GM04503 (cell line): ENCODE measurements at places on chromosomes 6 and 20.
A peak's percentile ranks its signal among the peaks of the same experiment; 100 is the strongest.

- DNase-seq = no peak
These were observed 7.4 kb upstream of the UBR2 start for GRCh38 chr6:42556462-42556861.

GRCh38 chr6:121436960-121437850 lies 1.8 kb downstream of the GJA1 start:
- DNase-seq = no peak

DNA sequence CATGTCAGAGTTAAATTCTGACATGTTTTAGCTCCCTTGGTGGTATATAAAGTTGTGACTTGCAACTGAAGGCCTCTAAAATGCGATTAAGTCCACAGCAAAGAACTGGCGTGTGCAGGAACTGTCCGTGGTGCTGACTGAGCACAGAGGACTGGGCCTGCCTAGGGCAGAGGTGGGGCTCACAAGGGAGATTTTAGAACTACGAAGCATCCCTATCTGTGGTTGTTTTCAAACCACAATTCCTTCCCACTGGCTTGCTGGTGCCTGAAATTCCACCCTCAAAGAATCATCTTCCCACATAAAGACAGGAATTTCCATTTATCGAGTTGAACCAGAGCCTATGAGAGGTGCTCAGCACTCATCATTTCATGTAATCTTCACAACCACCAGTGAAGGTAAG lies 30.1 kb downstream of the RIMS4 start:
- DNase-seq = no peak

- no peak for DNase-seq
These were observed 376 bp downstream of the C20orf202 start for GRCh38 chr20:1203630-1204029.

DNA sequence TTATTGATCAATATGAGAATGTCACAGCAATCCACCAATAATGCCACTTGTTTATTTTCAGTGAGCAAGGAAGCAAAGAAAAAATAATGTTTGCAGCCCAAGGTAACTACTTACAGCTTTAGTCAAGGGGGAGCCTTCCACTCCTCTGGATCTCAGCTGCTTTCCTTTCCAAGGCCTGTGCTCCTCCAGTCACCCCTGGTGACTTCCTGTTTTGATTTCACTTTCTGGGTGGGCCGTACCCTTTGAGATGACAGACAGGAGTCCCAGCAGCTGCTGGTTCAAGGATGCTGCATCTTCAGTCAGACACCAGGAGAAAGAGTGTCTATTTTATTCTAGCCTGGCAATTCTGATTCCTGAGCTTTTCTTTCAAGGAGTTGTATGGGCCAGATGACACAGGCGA lies 5.6 kb upstream of the VNN2 start:
- no peak for DNase-seq

- DNase-seq = no peak
These were observed 2.5 kb upstream of the PTPRT start for GRCh38 chr20:43191946-43192863.

GRCh38 chr6:84007871-84008270 lies 25.7 kb upstream of the MRAP2 start:
- no peak for DNase-seq

- DNase-seq = no peak
These were observed 1188.0 kb downstream of the GRIK2 start for GRCh38 chr6:102581378-102582124.

DNA sequence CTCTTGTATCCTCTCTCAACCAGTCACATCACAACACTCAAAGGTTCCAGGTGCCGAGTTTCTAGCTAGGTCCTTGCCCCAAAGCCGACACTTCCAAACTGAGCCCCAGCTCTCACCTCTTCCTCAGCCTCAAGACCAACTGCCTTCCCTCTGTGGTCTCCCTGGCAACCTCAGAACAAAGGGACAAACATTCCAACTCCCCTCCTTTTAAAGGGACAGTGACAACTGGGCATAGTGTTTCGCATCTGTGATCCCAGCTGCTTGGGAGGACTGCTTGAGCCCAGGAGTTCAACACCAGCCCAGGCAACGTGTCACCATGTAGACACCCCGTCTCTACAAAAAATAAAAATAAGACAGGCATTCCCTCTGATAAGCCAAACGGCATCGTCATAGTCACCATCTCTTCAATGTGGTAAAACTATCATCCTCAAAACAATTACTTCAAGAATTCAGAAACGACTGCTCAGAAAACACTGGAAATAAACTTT lies 11.3 kb downstream of the DIDO1 start:
- DNase-seq = no peak

- no peak for DNase-seq
These were observed 35.3 kb downstream of the KIAA0319 start for GRCh38 chr6:24610672-24611071.

GRCh38 chr20:13455713-13456112 lies 183.0 kb downstream of the TASP1 start:
- no peak for DNase-seq

DNA sequence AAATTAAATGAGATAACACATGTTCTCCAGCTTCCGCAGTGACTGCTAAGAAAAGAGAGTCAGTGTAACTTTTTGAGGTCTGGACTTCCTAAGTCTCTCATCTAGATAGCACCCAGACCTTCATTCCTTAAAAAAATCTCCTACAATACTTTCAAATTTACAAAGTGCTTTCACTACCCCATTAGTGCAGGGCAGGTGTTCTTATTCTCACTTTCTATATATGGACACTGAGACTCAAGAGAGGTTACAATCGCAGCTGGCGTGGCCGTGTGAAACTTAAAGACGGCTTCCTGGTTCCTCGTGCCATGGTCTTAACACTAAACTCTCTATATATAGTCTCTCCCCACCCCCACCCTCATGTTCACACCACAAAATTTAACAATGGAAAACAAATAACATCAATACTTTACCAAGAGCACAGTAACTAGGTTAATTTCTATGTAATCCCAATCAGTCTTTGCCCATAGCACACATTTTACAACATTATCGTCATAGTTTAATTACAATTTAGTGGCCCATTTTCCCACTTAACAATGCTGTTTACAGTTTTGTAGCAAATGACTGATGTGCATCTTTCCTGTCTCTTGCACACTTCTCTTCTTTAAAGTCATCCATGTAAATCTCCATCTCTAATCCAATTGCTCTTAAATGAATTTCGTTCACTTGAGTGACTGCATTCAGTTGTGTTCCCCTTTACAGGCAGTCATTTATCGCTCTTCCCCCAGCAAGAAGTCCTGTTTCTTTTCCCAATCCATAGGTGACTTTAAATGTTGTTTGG lies 78.8 kb upstream of the ARID1B start:
- DNase-seq = no peak

GRCh38 chr6:3986241-3986640 lies 92.7 kb downstream of the FAM217A start:
- DNase-seq = no peak

- DNase-seq = no peak
These were observed 16.1 kb downstream of the GMPR start for GRCh38 chr6:16254535-16254934.

DNA sequence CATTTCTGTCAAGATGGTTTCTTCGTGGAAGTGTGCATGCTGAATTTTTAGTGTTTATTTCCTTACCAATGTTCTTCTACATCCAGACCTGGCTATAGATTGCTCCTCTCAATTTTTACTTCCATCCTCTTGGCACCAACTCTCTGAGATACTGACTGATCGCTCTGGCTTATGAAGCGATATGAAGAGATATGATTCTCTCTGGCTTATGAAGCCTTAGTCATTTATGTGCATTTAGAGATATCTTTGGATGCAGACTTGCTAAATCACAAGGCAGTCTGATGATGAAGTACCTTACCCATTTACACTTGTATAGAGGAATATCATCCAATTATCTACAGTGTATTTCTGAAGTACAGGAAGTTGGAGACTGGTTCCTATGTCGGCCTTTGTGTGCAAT lies 295.4 kb upstream of the STXBP5 start:
- no peak for DNase-seq

DNA sequence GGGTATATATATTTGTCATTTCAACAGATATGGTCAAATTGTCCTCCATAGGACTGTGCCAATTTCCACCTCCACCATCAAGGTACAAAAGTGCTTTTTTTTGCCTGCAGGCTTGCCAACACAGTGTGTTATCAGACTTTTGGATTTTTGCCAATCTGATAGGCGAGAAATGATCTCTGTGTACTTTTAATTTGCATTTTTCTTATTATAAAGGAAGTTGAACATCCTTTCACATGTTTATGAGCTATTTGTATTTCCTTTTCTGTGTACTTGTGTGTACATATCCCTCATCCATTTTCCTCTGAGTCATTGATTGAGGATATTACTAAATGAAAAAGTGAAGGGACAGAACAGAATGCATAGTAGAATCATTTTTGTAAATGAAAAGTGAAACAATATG lies 39.0 kb upstream of the PTPN1 start:
- DNase-seq = no peak

- DNase-seq = no peak
These were observed 3.6 kb downstream of the OR10C1 start for GRCh38 chr6:29442719-29443118.

DNA sequence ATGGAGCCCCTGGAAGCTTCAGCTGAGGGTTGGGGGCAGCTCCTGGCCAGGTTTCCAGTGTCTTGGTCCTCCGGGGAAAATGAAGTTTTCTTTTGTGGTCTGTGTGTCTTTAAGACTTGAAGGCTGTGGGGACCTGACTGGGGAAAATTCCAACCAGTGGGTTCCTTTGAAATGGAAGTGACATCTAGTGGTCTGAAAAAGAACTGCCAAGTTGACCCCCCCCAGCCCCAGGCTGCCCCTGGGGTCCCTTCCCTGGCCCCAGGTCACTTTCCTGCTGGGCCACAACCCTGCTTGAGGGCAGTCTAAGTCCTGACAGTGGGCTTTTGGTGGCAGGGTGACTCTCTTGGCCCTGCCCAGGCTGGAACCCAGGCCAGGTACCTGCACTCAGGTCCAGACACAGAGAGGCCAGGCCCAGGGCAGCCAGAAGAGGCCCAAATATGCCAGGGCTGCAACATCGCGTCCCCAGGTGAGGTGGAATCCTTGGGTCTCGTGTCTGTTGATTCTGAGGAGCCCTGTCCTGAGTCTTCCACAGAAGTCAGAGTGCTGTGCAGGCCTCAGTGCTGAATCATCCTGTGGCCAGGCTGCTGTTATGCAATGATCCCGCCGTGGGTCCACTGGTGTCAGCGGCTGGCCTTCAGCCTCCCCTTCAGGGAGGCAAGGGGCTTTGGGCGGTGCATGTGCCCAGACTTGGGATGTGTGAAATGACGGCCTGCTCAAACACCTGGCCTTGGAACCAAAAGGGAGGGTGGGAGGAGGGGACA lies 68.4 kb downstream of the VEGFA start:
- peak; percentile 34 for DNase-seq

DNA sequence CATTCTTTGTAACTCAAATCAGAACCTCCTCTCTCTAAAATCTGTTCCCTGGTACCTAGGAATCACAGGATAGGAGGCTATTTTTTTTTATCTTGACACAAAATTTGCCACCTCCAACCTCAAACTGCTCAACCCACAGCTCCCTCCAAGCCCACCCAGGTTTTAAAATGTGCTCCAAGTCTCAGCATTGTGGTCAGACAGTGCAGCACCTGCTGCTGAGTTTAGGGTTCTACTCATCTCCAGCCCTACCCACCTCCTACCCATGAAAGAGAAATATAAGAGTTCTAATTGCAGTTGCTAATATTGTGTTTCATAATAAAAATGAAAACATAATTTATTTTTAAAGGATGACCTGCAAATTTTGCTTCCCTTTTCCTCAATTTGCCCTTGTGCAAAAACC lies 496.5 kb downstream of the MAFB start:
- DNase-seq = no peak

DNA sequence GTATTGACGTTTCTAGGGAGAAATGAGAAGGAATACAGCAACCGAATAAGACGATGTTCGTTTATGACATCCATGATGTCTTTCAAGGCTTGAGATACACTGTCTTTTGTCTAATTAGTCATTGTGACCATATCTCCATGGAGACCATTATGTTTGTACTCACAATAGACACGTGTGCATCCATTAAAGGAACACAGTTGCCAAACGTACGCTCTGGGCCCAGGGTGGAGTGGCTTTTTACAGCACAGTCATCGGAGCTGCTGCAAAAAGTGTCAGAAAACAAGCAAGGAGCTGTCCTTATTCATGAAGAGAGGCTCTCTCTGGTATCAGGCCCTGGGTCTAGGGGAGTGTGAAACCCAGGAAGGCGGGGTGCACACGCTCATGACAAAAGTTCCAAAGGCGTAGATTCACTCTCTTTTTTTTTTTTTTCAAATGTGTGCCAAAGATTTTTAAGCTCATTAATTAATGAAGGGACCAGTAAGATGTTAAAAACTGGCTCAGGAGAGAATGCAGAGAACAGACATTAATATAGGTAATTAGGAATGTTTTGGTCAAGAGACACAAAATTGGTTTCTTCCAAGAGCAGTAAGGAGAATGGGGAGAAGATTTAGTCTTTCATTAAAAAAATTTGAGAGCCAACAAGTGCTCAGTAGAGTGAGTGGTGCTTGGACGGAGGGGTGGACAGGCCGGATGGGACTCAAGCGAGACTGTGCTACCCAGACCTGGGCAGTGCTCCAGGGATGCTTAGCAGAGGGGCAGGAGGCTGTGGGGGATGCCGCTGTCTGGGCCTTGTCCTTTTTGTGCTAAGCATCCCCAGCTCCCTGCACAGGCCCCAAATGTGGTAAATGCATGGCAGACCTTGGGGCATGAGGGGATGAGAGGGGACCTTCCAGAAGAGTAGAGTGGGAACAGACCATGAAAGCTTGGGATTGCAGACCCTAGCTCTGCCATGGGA lies 34.9 kb upstream of the GTSF1L start:
- no peak for DNase-seq

DNA sequence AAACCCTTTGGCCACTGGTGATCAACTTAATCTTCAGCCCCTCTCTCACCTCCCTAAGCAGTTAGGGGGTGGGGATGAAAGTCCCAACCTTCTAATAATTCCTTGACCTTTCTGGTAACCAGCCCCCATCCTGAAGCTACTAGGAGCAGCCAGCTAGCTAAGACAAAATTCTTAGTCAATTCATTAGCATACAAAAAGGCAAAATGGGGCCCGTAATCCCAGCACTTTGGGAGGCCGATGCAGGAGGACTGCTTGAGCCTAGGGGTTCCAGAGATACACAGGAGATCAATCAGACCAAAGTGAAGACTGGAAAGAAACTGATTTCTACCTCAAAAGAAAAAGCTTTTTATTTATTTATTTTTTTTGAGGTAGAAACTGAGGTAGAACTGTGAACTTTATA lies 1.8 kb downstream of the ASCC3 start:
- DNase-seq = no peak

- peak; percentile 84 for DNase-seq
These were observed 839.4 kb downstream of the MAFB start for GRCh38 chr20:39849664-39850063.

GRCh38 chr20:37804584-37805566 lies 98.1 kb upstream of the VSTM2L start:
- DNase-seq = no peak

DNA sequence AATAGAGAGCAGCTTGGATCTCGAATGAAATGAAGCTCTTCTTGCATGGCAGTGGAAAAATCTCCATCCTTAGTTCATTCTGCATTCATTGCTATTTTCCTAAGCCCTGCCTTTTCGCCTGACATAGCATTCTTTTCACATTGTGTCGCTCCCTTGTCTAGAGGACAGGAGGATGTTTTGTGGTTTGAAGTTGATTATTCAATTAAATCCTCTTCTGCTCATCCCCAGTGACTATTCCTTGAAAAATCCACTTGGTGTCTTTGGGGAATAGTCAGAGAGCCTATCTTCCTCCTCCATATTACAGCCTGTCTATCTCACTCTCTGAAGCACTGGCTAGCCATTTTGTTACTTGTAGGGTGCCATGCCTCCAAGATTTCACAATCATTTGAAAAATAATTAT lies 161.2 kb downstream of the KLHL32 start:
- DNase-seq = peak; percentile 74
